ENCODE measurements at places on chromosomes 12 and 14.

GRCh38 chr12:69334158-69334557 lies 14.0 kb upstream of the LYZ start:
- no peak for DNase-seq

- DNase-seq = no peak
These were observed 5.3 kb upstream of the GRIP1 start for GRCh38 chr12:66684222-66684621.

DNA sequence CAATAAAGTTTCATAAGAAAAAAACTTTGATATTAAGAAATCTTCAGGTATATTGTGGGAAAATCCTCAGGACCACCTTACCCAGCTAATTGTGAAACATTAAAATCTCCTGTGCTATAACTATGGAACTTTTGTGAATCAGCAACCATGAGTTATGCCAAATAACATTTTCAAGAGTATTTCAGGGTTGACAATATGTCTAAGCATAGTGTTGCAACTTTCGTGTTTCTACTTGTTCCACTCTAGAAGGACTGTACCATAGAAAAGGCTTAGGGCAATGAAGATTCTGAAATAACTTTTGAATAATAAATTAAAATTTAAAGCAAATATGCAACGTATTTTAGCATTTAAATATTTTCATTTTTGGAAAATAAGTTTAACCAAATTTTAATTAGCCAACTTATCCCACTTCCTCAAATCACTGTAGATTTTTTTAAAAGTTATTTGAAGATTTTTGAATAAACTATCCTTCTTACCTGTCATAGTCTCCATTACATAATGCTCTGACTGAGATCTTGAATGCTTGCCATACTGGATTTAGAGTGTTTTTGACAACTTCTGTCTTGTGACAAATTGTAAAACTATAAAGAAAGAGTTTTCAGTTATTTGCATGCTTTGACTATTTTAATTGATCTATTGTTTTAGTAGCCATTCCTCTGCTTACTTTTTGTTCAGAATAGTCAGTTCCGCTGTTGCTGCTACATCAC lies 143.6 kb downstream of the CPNE8 start:
- DNase-seq = no peak

- DNase-seq = no peak
These were observed 31.7 kb downstream of the SMOC1 start for GRCh38 chr14:69910871-69911270.

DNA sequence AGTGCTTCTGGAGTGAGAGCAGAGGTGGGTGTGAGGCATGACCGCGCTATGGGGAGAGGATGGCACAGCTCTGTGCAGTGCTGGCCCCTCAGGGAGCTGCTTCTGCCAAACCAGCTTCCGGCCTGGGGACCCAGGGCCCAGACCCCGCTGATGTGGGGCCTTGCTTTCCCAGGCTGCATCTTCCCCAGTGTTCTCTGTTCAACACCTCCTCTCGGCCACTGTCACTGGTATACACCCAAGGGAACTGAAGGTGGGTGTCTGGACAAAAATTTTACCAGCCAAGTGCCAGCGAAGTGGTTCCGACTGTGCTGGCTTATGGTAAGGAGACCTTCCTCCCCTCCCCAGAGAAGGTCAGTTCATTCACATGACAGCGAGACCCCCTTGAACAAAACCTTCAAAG lies 179.1 kb downstream of the AACS start:
- no peak for DNase-seq

- no peak for DNase-seq
These were observed 6.6 kb upstream of the SLC6A13 start for GRCh38 chr12:269191-269590.

- DNase-seq = no peak
These were observed 35.4 kb downstream of the TNFAIP2 start for GRCh38 chr14:103158688-103159087.

- DNase-seq = no peak
These were observed 414 bp upstream of the ANKS1B start for GRCh38 chr12:99985129-99985570.

GRCh38 chr14:72471346-72471745 lies 422.6 kb downstream of the DPF3 start:
- no peak for DNase-seq

- DNase-seq = no peak
These were observed 15.3 kb downstream of the NOC4L start for GRCh38 chr12:132159555-132160003.

DNA sequence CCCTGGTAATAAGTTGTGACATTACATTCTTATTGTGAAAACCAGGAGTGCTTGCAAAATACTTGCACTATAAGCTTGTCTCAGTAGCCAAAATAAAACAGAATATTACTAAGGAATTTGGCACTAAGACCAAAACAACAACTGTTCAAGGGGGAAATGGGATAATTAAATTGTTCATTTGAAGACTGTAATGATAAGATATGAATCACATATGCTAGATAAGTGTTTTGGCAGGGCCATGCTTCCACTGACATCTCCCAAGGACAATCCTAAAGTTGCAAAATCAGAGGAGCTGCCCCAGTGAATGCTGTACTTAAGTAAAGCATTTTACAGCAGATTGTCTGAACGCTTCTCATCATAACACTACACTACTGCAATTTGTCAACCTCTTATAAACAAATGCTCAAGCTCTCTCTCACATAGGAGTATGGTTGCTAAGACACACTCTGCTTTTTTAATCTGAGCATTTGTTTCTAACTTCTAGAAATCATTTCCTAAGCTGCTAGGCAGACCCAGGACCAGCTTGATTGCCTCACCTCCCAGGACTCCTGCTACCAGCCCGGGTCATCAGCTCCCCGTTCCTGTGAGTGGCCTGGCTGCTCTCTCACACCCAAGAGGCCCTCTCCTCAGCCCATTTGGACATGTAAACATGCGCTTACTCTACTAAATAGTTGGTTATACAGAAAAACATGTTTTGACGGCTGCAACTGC lies 191.5 kb downstream of the PAX9 start:
- DNase-seq = no peak

DNA sequence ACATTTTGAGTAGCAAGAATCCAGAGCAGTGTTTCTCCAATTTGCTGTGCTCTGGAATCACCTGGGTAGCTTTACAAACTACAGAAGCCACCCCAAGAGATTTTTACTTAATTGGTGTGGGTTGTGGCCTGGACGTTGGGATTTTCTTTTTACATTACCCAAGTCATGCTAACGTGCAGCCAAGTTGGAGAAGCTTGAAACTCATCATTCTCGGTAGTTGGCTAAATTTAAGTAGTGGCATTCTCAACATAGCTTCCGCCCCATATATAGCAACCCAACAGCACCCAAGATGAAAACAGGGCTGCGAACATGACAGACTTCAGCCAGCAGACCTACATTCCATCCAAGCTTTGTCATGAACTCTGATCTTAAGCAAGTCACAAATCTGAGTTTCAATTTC lies 25.0 kb downstream of the DAD1 start:
- DNase-seq = no peak

- no peak for DNase-seq
These were observed 27.9 kb upstream of the EID3 start for GRCh38 chr12:104275689-104276088.

GRCh38 chr12:82461836-82462235 lies 103.5 kb downstream of the METTL25 start:
- DNase-seq = no peak

DNA sequence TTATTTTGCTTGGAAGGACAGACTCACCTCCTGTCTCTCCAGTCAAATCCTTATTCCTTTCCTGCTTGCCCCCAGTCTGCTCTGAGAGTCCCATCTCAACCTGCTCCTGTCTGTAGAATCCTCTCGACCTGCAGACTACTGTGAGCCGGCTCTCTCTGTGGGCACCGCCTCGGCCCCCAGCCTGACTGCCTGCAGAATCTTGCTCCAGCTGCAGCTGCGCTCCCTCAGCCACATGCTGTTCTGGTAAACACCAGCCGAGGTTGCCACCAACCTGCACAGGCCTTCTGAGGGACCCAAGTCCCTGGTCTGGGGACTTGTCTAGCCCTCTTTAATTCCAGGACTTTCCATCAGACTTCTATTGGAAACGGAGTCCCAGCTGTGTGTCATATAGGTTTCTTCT lies 44.8 kb upstream of the PRMT8 start:
- DNase-seq = no peak

GRCh38 chr14:61891170-61891569 lies 128.9 kb downstream of the SNAPC1 start:
- no peak for DNase-seq

GRCh38 chr14:41130274-41130673 lies 476.4 kb upstream of the LRFN5 start:
- no peak for DNase-seq

- DNase-seq = no peak
These were observed 335.5 kb downstream of the NUAK1 start for GRCh38 chr12:105803292-105803691.

DNA sequence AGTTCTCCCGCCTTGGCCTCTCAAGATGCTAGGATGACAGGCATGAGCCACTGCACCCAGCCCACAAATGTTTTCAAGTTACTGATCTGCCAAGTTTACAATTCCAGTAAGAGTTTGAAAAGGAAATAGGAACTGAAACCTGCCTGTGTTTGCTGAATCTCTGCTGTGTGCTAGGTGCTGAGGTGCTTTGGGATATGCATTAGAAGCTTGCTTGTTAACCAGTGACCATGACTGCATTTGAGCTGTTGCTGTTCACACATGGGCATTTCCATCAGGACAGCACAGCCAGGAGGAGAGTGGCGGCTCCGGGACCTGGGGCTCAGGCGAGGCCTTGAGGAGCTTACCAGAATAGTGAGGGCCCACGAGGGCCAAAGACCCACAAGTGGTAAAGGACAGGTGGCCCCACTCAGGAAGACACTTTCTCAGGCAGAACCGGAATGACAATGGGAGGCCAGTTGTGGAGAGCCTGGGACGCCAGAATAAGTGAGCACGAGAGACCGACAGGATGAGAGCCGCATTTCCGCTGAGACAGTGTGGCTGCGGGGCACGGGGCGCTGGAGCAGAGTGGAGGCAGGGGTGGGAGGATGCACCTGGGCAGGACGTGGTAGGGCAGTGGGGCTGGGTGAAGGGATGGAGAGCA lies 54.5 kb upstream of the MMP17 start:
- no peak for DNase-seq

DNA sequence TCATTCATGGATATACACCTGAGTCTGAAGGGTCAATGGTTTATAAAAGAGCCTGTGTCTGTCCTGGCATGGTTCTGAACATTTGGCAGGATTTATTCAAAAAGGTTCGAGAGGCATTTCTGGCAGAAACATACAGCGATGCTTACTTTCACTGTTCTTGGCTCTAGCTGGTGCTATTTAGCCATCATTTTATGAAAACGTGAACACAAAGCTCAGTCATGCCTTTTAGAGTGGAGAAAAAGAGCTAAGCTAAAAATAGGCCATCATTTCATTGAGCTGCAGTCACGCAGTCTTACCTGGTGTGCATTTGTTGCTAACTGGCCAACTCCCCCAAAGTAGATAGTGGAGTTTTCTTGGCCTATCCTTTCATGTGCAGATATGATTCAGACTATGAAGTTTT lies 1209.5 kb downstream of the SLC16A7 start:
- no peak for DNase-seq

DNA sequence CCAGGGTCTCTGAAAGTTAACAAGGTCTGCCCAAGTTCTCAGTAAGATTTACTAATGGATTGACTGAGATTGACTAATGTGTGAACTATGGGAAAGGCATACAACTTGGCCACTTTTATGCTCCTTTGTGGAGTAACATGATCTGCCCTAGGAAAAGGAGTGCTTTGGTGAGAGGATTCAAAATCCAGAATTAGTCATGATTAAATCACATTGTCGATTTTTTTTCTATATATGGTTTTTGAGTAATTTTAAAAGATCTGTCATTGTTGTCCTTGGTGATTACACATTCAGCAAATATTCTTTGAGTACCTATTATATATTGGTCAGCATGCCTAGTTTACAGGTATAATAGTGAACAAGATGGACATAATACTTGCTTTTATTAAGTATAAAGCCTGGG lies 147.7 kb upstream of the SYT10 start:
- no peak for DNase-seq

- DNase-seq = no peak
These were observed 66.3 kb upstream of the SOX5 start for GRCh38 chr12:24015833-24016160.

GRCh38 chr12:104137001-104137901 lies 759 bp downstream of the NFYB start:
- DNase-seq = peak; percentile 37

GRCh38 chr14:38743966-38744584 lies 359.0 kb downstream of the SEC23A start:
- DNase-seq = no peak

DNA sequence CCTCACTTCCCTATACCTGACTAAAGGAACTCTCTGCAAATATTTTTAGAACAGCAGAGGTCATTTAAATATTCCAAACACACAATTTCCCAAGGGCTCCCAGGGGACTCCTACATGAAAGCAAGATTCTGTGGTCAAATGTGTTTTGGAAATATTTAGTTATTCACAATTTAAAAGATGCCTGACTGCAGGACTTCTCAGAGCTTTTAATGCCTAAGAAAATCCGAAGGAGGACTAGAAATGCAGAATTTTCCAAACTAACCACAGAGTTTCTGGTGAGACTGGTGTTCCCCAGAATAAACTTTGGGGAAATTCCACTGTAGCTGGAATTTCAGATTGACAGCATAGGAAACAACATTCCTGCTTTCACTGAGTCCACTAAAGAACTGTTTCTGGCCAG lies 84.8 kb upstream of the MAP1LC3B2 start:
- no peak for DNase-seq

- DNase-seq = no peak
These were observed at the start of gene KRT80 for GRCh38 chr12:52191841-52192791. TSS of gene KRT80 (minus strand) at chr12:52192014. CDS start at chr12:52191902, 112 bp downstream.

- DNase-seq = peak; percentile 71
These were observed 41.9 kb upstream of the FKBP4 start for GRCh38 chr12:2752676-2753371.

GRCh38 chr14:30868736-30869135 lies 5.6 kb upstream of the COCH start:
- no peak for DNase-seq

GRCh38 chr12:8698879-8699278 lies 1.1 kb downstream of the RIMKLB start:
- DNase-seq = no peak

DNA sequence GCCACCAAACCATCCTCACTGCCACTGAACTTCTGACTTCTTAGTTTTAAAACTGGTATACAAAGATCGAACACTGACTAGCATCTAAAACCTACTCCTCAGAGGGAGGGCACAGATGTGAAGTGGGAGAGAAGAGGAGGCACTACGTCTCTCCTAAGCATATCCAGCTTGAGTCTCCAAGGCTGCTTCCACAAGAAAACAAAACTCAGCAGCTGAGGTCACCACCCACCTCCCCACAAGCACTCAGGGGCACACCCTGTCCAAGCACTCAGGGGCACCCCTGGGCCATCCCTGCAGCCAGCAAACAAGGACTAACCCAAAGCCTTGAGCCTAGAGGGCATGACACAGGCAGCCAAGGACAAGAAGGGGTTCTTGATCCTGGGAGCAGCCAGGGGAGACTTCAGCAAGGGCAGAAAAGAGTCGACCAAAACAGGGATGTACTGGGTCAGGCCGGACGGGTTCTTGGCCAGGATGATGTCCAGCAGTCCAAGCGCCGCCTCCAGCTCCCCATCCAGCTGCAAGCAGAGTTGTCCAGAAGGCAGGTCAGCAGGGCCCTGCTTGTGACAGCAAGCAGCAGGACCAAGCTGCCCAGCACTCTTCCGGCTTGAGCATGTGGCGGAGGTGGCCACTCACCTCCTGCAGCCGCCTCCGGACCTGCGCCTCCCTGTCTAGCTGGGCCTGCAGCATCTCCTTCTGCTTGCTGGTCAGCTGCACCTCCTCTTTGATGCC lies 34.8 kb downstream of the GCN1 start:
- DNase-seq = no peak

Measured in activated T-cell treated with anti-CD3 and anti-CD28 coated beads for 48 hours (primary cell).